ENCODE measurements at places on chromosomes 16 and 17.

GRCh38 chr17:33550261-33550660, 257.2 kb upstream of the ASIC2 start:
- no peak for DNase-seq

- no peak for DNase-seq
These were observed 105.2 kb downstream of the CLEC16A start for GRCh38 chr16:11049396-11050059.

DNA sequence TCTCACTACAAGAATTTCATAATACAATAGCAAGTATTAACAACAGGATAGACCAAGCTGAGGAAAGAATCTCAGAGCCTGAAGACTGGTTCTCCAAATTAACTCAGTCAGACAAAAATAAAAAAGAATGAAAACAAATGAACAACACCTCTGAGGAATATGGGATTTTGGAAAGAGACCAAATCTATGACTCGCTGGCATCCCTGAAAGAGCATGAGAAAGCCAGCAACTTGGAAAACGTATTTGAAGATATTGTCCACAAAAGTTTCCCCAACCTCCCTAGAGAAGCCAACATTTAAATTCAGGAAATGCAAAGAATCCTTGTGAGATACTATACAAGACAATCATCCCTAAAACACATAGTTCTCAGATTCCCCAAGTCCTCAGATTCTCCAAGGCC, 20.9 kb downstream of the NLRP1 start:
- no peak for DNase-seq

- DNase-seq = no peak
These were observed 161.0 kb downstream of the CCDC182 start for GRCh38 chr17:57584050-57584551.

GRCh38 chr17:74893936-74894671, 671 bp upstream of the FADS6 start:
- DNase-seq = no peak

GRCh38 chr17:20988896-20989295, 53.9 kb downstream of the USP22 start:
- DNase-seq = no peak

GRCh38 chr16:35573407-35573806, 2114.0 kb downstream of the TP53TG3F start:
- DNase-seq = no peak

DNA sequence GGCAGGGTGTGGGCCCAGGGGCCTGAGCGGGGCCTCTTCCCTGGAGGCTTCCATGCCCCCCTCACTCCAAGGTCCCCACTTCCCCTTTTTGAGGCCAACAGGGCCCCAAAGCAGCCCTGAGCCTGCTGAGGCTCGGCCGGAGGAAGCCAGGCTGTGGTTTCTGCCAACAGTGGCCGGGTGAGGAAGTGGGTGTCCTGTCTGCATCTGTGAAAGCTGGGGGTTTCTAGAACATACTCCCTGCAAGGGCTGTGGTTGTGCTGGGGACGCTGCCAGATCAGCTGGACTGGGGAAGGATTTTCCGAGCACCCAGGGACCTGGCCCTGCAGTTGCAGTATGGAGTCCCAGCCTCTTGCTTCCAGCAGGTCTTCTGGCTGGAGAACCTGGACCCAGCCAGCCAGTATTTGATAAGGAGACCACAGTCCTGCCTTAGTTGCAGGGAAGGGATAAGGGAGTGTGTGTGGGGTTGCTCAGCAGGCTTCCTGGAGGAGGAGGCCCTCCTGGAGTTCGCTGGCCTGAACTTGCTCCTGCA, 15.7 kb downstream of the ADCY7 start:
- DNase-seq = no peak

DNA sequence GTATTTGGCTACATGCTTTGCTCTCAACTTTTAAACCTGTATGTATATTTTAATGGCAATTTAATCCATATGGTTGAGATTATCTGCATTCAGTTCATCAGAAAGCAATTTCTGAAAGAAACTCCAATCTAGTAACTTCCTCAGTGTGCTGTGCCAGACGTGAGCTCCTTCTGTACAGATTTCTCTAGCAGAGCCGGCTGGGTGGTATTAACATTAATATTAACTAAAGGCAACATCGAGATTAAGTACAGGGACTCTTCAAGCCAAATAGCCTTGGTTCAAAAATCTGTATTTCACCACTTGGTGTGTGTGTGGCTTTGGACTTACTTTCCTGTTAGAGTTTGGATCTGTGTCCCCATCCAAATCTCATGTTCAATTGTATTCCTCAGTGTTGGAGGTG, 55.5 kb upstream of the NUDT7 start:
- DNase-seq = no peak

DNA sequence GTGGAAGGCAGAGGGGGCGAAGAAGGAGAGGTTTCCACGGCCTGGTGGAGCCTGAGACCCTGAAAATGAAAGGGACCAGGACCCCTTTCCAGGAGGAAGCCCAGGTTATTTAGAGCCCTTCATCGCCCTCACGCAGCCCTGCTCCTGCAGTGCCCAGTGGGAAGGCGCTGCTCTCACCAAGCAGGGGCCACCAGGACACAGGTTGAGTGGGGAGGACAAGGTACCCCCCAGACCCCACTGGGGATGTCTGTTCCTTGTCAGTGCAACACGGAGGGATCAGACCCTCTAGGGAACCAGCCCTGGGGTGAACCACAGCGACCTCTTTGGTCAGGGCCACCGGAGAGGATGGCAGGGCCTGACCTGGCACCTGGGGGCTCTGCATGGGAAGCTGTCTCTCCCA, 163.9 kb downstream of the C16orf95 start:
- DNase-seq = no peak

GRCh38 chr17:56945938-56946505, 14.8 kb downstream of the COIL start:
- DNase-seq = no peak

DNA sequence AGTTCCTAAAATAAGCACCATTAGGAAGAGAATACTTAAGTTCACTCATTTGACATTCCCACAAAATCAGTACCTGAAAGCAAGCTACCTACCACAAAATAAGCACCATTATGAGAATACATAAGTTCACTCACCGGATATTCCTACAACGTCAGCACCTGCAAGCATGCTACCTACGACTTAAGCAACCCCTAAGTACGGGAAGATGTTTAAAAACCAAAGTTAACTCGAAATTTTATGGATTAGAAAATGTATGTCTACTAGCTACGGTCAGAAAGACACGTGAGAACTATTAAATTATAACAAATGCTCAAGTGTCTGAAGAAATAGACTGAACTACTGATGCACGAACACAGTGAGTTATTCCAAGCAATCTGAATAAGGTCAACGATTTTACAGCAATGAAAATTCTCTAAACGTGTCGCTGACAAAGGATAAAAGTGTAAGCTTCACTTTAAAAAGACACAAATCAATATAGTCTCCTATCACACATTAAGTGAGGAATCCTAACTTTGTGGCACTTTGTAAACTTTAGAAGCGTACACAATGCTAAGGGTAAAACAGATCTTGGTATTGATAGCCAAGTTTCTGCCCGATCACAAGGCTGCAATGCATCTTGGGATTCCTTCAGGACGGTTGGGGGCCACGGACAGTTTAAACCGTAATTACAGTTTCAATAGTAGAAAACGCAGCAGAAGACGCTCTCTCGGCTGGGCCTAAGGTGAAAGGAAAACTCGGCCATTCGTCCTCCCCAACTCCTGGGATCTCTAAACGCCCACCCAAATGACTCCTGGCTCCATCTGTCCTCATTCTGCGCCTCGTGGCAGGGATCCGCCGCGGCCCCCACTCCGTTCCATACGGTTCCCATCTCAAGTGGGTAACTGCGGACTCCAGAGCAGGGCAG, 1.3 kb downstream of the GSPT1 start:
- DNase-seq = no peak

GRCh38 chr17:2233441-2233947, 70.1 kb downstream of the SMG6 start:
- no peak for DNase-seq

- no peak for DNase-seq
These were observed 152.0 kb downstream of the SDK2 start for GRCh38 chr17:73492125-73492820.

GRCh38 chr16:66519482-66520373, 30.2 kb downstream of the TK2 start:
- DNase-seq = no peak

GRCh38 chr16:57444711-57445110, 2.5 kb downstream of the CIAPIN1 start:
- no peak for DNase-seq

- DNase-seq = no peak
These were observed 4.6 kb downstream of the CFAP20 start for GRCh38 chr16:58124601-58124915.

DNA sequence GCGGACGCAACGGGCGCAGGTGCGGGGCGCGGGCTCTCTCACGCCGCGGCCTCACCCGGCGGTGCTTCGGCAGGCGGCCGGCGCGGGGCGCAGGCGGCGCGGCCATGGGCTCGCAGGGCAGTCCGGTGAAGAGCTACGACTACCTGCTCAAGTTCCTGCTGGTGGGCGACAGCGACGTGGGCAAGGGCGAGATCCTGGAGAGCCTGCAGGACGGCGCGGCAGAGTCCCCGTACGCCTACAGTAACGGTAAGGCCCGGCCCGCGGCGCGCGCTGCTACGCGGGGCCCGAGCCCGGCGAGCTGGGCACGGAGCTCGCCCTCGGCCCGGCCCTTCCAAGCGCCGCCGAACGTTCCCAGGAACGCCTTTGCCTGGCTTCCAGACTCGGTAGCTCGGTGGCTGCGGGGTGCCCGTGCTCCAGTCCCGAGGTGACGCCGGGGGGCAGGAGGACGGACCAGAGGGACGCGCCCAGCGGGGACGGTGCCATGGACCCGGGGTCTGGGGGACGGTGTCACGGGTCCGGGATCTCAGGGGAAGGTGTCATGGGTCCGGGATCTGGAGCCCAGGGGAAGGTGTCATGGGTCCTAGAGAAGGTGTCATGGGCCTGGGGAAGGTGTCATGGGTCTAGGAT, 435 bp downstream of the RAB40C start:
- no peak for DNase-seq

DNA sequence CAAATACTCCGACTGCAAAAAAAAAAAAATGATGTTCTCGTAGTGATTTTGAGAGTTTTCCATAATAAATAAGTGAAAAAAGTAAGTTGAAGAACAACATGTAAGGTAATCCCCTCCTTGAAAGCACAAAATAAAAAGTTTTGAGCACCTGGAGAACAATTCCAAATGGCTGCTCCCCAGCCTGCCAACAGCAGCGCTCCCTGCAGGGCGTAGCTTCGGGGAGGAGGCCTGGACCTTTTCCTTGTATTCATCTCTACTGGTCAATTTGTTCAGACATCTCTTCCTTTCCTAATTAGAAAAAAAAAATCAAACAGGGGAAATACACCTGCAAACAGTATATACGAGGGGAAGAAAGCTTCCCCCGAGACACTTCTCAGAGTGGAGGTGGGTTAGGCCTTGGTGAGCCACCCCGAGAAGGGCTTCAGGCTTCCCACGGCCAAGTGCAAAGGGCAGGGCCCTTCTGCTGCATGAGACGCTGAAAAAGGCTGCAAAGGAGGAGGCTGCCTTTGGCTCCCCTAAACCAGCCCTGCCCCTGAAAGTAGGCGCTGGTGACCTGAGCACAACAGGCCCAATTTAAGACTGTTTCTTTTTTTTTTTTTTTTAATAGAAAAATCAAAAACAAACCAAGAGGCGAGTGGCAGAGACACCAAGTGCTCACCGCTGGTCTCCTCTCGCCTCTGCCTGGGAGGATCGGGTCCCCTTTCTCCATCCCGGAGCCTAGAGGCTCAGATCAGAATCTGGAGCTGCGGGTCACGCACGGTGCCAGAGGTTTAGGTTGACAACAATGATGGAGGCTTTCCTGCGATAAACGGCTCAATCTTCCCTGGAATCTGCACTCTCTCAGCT, 193.1 kb upstream of the FOXF1 start:
- no peak for DNase-seq

DNA sequence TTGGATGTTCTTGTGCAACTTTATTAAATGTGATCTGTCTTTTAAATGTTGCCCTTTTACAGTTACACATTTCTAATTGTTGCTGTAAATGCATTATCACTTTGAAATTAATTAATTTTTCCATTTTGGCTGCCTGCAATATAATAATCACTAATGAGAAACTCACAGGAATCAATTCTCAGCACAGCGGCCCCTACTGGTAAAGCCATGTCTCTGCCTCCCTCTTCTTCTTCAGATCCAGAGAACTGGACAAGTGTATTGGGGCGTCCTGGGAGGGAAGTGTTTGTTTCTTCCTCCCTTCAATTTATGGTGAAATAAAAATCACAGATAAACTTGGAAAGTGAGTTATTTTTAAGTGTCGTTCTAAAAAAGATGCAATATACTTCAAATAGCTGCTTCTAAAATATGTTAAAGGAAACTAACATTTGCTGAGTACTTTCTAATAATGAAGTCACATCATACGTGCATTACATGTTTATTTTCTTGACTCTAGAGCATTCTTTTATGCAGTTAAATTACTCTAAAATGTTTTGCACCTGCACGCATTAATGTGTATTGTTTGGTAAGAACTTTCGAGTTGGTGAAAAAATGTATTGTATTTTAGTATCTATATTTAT, 338.0 kb downstream of the WWOX start:
- DNase-seq = no peak

DNA sequence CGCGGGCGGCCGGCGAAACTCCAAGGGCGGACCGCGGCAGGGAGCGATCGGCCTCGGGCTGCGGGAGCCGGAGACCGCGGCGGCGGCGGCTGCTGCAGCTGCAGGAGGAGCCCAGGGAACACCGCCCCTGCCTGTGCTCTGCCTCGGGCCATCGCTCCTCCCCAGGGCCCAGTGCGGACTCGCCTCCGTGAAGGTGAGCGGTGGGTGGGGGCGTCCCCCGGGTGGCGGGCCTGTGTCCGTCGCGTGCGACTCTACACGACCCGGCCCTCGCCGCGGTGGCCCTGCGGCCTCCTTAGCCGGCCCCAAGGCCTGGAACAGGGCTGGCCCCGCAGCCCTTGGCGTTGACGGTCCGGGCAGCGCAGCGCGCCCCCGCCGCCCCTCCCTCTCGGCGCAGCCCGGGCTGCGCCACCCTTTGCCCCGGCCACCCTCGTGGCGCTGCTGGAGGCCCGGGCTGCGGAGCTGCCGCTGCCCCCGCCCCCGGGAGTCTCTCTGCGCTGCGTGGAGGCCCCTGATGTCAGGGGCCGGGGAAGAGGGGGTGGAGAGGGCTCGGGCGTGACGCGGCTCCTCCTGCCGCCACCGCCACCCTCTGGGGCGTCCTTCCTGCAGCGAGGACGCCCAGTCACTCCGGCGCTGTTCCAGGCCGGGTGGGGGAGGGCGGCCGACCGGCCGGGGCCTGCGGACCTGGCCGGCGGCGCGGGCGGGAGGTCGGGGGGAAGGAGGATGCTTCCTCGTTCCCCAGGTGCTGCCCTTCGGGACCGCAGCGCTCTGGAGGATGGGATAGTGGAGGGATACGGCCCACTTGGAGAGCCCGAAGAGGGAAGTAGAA, 485 bp downstream of the DYNLL2 start:
- no peak for DNase-seq

GRCh38 chr16:80993307-80993706, 13.4 kb downstream of the CMC2 start:
- no peak for DNase-seq

GRCh38 chr17:2435181-2435741, 34.4 kb upstream of the MNT start:
- no peak for DNase-seq

GRCh38 chr17:31825961-31826691, 32.9 kb downstream of the COPRS start:
- no peak for DNase-seq

- DNase-seq = no peak
These were observed at the start of gene ADAMTS18 for GRCh38 chr16:77434530-77435271. ADAMTS18 (minus strand) TSS chr16:77435034; CDS start chr16:77434695, 339 bp downstream.
